ENCODE measurements at places on chromosomes 11 and 22.

DNA sequence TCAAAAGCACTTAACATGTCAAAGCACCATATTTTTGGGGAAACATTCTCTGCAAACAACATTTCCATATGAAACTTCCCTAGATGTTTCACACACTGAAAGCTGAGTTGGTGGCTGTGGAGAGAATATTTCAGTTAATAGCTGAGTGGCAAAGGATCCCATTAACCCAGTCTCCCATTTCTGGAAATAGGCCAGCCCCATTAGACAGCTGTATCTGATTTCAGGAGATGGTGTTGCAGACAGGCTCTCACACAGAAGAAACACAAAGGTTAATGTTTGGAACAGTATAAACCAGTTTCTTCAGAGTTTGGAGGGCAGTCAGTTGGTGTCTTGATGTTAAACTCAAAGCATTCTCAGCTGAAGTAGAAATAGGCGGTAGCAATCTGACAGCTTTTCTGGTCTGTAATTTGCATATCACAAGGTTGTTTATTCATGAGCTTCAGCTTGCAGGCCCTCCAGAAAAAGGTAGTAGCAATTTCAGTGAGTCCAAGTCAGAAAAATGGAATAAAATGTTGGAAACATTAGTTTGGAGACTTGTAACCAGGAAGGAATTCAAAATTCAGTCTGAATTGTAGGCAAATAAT lies 15.5 kb upstream of the ZBTB44 start:
- no peak for DNase-seq

DNA sequence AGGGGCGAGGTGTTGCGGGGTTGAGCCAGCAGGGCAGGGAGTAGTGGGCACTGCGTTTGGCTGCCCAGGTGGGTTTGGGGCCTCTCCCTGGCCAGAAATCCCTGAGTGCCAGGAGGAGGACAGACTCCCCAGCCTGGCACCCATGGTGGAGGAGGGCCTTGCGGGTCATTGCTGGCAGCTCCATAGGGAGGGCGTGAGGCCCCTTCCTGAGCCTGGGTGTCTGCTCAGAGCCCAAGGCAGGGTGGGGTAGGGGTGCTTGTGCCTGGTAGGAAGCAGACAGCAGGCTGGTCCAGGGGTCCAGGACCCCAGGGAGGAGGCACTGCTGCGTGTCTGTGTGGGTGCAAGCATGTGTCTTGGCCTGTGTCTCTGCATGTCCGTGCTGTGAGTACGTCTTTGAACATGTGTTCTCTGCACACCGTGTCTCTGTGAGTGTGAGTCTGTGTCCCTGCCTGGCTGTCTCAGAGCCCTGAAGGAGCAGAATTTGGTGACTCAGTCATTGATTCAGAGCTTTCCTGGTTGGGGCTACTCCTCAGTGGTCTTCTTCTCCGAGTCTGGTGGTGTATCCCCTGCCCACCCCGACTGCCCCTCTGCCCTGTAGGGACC lies 3.9 kb downstream of the TSPAN4 start:
- DNase-seq = no peak

DNA sequence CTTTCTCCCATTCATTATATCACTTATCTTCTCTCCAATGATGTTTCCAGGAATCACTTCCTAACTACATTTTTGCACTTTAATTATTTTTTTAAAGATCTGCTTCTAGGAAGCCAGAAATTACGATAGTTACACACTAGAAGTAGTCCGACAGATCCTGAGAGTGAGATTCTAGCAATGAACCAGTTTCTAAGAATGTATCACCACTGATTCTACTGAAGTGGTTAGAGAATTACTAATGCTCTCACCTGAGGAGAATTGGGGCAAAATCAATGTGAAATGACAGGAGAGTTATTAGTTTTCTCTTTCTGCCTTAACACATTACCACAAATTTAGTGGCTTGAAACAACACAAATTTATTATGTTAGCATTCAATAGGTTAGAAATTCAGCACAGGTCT lies 241.2 kb downstream of the CASP12 start:
- no peak for DNase-seq

DNA sequence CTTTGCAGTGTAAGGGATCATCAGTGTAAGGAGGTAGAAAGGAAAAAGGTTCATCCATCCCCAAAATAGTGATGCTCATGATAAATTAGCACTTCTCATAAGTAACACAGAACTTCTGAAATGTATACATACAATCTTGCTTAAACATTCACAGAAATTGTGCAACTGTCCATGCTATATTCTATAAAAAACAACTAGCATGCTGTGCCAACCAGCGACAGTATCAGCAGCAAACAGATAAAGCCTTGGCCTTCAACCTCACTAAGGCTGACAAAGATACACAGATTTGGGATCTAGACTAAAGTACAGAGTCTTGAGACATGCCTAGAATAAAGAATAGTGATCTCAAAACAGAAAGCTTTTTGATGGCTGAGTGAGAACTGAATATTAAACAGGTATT lies 74.1 kb upstream of the CHRM4 start:
- no peak for DNase-seq

DNA sequence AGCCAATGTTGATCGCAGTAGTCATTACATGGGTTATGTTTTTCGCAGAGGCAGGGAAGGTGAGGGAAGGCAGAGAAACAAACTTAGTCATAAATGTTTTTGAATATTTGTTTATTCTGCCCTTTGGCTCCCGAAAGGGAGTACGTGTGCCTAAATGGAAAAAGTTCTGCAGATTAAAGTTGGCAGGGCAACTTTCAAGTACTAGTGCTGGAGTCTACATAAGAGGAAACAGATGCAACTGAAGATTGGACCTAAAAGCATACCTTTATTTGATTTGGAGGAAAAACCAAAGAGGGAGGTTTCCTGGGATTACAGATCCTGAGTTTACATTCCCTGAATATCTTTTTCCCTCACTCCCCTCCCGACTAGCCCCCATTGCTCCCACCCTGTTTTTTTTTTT lies 5.7 kb downstream of the HSD17B12 start:
- no peak for DNase-seq

DNA sequence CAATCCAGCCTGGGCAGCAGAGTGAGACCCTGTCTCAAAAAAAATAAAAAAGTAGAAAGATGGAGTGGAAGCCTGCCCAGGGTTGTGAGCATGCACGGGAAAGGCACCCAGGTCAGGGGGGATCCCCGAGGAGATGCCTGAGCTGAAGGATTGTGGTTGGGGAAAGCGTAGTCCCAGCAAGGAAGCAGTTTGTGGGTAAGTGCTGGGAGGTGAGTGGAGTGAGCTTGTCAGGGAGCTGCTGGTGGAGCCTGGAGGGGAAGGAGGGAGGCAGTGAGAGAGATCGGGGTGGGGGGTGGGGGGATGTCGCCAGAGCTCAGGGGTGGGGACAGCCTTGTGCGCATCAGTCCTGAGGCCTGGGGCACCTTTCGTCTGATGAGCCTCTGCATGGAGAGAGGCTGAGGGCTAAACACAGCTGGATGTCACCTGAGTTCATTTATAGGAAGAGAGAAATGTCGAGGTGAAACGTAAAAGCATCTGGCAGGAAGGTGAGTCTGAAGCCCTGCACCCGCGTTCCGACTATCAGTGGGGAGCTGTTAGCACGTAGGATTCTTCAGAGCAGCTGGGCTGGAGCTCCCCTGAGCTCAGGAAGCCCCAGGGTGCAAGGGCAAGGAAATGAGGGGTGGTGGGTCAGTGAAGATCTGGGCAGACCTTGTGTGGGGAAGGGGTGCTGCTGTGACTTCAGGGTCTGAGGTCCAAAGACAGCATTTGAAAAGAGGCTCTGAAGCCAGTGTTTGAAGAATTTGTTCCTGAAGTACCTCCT lies 10.2 kb downstream of the TMEM121B start:
- DNase-seq = no peak

DNA sequence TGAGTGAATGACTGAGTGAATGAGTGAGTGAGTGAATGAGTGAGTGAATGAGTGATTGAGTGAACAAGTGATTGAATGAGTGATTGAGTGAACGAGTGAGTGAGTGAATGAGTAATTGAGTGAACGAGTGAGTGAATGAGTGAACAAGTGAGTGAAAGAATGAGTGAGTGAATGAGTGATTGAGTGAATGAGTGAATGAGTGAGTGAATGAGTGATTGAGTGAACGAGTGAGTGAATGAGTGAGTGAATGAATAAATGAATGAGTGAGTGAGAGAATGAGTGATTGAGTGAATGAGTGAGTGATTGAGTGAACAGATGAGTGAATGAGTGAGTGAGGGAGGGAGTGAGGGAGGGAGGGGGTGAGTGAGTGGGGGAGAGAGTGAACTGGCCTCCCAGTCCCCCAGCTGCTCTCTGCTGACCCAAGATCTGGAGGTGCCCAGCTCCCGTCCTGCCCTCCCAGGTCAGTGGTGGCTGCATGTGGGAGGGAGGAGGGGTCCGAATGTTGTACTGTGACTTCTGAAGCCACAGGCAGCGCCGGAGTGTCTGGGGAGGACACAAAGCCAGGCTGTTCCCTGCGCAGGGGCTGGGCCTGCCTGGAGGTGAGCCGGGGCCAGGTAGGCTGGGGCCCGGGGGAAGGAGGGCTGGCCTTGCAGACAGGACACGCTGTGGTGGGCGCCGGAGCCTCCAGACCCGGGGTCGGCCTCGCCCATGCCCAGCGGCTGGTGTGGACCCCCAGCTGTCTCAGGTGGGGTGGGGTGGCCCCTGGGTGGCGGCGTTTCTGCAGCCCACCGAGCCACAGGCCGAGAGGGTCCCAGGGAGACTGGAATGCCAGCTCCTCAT lies 17.8 kb upstream of the PIM3 start:
- DNase-seq = no peak

GRCh38 chr11:11021563-11021962 lies 163.7 kb upstream of the ZBED5 start:
- no peak for DNase-seq

GRCh38 chr22:25829237-25829636 lies 87.2 kb downstream of the MYO18B start:
- no peak for DNase-seq

GRCh38 chr11:58576887-58577471 lies 1.3 kb upstream of the LPXN start:
- no peak for DNase-seq

DNA sequence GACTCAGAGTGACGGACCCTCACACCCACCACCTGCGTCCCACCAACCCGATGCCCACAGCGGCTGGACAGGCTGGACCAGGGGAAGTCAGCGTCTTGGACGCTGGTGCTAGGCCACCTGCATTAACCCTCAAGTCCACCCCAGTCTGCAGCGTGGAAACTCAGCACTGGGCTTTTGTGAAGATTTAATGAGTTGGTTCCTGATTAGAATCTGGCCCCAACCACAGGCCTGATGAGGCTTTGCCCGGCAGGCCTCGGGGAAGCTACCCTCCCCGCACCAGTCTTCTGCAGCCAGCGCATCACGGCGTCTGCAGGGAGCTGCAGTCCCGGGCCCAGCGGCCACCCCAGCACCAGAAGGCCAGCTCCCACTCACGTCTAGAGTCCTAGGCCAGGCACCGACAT lies 101.0 kb downstream of the BRD1 start:
- peak; percentile 29 for DNase-seq

DNA sequence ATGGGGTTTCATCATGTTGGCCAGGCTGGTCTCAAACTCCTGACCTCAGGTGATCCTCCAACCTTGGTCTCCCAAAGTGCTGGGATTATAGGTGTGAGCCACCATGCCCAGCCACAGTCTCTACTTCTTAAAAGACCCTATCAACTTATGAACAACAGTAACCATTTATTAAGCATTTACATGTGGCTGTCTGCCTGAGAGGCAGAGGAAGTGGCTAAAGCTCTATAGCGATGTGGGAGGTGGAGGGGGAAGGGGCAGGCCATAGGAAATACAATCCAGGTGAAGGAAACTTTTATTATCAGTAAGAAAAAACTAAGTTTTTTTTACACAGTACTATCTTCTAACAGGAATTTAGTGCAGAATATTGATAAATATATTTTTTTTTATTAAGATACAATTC lies 87.8 kb upstream of the PHOX2A start:
- DNase-seq = no peak

GRCh38 chr11:76621868-76622267 lies 48.7 kb downstream of the LRRC32 start:
- DNase-seq = no peak

DNA sequence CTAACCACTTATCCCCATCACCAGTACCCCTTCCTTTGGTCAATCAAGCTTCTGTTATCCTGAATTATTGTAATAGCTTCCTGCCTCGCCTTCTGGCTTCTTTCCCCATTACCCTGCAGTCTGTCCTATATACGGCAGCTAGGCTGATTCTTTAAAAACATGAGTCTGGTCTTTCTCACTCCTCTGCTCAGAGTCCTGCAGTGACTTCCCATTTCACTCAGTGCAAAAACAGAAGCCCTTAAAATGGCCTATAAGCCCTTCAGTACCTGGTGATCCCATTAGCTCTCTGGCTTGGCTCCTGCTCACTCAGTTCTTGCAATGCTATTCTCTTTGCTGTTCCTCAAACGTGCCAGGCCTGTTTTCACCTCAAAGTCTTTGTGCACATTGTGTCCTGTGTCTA lies 58.4 kb downstream of the JRKL start:
- no peak for DNase-seq

DNA sequence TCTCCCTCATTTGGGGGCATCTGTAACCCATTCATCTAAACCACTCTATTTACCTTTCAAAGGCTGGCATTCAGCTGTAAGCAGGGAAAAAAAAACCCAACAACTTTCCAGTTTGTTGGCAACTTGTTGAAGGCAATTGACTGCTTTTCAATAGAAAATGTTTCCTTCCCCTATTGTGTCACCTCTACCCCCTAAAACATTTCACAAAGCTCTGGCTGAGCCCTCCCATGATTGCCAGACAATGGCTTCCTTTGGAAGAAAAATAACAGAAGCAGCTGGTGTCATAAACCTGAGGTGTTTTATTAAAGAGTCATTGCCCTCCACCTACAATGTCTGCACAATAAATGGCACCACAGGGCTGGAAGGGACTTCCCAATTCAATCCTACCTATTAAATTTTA lies 22.1 kb upstream of the PSMA1 start:
- no peak for DNase-seq

GRCh38 chr11:35702126-35702525 lies 39.6 kb downstream of the TRIM44 start:
- no peak for DNase-seq

DNA sequence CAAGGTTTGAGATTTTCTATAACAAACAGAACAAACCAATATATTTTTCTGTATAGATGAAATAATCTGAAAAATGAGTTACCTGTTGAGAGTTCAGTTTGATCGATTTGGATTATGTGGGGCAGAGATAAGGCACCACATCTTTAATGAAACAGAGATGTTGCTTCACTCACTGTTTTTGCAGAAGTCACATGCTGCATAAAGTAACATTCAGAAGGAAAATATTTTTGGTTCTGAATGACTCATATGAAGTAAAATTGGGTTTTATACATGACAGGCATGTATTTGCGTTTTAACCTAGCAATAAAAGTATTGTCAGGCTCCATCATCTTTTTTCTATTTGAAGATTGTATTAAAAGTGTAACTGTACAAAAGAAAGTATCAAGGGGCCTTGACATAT lies 77.8 kb downstream of the BBOX1 start:
- no peak for DNase-seq

- no peak for DNase-seq
Measured at GRCh38 chr22:38699784-38700183, 959 bp downstream of the JOSD1 start.

- peak; percentile 44 for DNase-seq
Measured at GRCh38 chr11:66637557-66638176, 836 bp upstream of the RBM4 start.

DNA sequence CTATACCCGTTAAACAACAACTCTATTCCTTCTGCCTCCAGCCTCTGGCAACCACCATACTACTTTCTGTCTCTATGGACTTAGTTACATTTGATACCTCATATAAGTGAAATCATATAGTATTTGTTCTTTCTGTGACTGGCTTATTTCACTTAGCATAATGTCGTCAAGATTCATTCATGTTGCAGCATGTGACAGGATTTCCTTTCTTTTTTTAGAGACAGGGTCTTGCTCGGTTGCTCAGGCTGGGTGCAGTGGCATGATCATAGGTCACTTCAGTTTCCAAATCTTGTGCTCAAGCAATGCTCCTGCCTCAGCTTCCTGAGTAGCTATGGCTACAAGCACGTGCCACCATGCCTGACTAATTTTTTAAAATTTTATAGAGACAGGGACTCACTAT lies 29.4 kb upstream of the SORL1 start:
- DNase-seq = no peak
